Epithelial cell of proximal tubule (primary cell): ENCODE measurements at places on chromosomes 3 and 15.

DNA sequence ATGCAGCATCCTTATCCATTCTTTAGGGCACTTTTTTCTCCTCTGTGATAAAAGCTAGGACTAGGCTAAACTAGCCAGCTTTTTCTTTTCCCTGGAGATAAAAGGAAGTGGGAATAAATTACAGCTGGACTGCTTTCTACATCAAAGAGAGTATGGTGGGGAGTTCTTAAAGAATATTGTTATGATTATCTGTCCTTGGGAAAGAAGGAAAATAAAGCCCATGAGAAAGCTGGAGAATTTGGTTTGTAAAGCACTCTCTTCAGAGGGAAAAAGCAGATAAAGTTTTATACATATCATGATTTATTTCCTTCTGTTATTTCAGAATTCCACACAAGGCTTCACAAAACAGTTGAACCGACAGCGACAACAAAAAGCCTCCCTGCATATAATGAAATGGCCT lies 923.0 kb downstream of the DIPK2A start:
- DNase-seq: no peak

DNA sequence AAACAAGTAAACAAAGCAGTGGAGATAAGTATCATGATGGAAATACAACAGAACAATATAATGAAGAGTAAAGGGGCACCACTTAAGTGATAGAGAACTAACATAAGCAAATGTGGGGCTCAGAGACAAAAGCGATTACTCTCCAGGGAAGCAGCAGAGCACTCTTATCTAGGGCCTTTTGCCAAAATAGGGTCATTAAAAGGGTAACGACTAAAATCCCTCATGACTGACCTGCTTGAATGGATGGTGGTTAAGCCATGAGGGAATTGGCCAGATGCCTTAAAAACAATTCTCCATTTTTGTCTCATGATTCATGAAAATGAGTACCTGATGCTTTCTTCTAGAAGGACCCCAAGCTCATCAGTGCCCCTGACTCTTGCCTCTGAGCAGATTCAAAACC lies 3.2 kb upstream of the SLC7A14 start:
- DNase-seq: no peak

DNA sequence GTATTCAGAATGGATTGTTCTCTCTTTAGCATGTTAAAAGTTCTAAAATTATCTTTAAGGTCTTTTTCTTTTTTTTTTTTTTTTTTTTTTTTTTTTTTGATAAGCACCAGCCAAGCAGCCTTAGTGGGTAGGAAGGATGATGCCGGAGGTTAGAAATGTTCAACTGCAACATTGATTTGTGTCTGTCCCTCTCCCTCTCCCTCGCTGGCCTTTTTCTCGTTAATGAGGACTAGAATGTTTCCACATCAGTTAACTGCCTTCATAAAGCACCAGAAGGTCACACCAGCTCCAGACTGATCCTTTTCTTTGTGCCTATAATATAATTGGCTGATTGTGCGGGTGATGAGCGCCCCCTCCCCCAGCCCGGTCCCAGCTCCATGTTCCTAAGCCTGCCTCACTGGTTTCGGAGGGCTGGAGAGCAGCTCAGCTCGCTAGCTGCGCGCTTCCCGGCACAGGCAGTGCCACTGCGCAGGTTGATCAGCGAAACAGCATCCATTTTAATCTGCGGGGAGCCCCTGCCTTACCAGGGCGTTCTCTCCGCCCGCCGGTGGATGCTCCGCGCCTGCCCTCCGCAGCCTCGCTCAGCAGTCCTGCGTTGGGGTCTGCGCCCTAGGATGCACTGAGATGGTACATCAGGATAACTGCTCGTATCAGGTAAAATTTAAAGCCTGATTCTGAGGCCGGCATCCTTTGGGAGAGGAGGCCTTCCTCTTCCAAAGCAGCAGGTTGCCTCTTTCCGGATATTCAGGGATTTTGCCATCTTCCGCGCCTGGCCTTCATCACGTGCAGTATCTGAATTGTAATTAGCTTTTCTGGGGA lies 148.9 kb upstream of the IL12A start:
- DNase-seq: no peak

DNA sequence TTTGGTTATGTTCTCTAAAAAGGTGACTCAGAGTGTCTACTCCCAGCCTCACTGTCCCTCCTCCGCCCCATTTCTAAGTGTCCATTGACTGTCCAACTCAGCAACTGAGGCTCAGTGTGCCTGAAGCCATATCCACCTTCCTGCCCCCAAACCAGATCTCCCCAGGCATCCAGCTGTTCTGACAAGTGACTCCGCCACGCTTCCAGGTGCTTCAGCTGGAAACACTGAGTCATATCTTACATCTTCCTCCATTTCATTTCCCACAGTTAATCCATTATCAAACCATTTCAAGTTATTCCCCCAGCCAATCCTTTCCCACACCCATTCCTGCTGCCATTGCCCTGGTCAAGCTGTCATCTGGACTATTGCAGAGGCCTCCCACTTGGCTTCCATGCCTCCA lies 17.1 kb downstream of the MAGEF1 start:
- DNase-seq: no peak

- no peak for DNase-seq
Measured at GRCh38 chr15:40157778-40158447, 3.0 kb upstream of the BUB1B start.

DNA sequence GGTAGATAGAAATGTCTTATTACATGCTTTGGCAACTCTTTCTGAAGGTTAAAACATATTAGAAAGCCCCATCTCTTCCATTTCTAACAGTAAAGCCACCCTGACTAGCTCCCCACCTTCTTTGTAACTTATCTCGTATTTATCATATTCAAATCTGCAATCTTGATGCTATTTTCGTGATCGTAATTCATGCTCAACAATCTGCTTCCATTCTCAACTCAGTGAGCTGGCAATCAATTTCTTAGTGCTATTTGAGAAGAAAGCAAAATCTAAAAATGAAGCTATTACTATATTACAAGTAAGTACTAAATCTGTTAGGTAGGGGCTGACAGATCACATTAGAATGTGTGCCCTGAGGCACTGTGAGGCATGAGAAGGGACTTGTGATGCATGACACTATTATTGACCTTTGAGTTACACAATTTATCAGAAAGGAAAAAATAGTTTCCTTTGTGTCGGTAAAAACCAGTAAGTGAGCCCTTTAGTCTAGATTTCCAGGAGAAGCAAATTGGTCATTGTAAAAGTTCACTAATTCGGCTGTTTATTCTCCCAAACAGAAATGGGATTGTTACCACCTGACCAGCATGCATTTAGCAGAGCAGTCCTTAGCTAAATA lies 379.7 kb upstream of the CNTN6 start:
- DNase-seq: peak; percentile 26

DNA sequence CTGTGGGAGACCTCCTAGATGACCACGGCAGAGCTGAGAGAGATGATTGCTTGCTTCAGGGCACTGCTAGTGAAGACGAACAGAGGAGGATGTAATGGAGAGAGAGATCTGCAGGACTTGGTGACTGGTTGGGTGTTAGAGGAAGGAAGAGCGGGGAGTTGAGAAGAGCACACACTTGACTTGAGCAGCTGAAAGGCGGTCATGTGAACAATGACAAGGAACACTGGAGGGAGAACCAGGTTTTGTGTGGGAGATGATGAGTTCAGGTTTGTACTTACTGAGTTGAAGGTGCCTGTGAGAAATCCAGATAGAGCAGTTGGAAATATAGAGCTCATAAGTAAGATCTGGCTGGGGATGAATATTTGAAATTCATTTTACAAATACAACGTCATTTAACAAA lies 40.3 kb downstream of the CDAN1 start:
- no peak for DNase-seq

- DNase-seq: no peak
Measured at GRCh38 chr3:43176666-43177065, 70.8 kb upstream of the POMGNT2 start.

DNA sequence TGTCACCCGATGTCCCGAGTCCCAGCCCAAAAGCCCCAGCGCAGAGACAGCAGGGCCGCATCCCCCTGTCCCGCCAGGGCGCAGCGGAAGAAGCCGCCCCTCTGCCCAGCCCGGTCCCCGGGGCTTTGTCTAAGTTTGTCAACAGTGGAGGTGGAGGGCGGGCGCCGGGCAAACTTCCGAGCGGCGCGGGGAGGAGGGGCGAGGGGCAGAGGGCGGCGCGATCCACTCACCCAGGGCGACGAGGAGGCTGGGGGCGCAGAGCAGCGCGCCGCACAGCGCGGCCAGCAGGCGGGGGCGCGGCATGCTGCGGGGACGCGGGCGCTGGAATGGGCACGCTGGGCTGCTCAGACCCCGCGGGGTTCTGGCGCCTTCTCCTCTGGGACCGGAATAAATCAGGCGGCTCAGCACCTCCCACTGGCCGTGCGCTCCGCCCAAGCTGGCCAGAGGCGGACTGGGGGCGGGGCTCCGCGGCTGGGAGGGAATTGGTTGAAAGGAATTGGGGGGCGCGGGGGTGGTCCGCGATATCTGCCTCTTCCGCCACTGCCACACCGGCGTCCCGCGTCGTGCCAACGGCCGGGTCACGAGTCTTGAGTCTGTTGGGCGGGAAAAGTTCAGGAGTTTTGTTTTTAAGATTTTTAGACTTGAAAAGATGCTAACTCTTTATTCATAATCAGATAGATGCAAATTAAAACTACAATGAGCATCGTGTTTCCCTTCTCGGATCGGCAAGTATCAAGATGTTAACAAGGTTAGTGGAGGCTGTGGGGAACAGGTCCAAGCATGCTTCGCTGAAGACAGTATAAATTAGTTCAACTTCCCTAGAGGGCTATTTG lies at the start of gene MFGE8:
Gene MFGE8 (minus strand): TSS at position 363 of the 833 bp plus-strand sequence. CDS start 60 bp downstream, at position 303.
- DNase-seq: no peak

DNA sequence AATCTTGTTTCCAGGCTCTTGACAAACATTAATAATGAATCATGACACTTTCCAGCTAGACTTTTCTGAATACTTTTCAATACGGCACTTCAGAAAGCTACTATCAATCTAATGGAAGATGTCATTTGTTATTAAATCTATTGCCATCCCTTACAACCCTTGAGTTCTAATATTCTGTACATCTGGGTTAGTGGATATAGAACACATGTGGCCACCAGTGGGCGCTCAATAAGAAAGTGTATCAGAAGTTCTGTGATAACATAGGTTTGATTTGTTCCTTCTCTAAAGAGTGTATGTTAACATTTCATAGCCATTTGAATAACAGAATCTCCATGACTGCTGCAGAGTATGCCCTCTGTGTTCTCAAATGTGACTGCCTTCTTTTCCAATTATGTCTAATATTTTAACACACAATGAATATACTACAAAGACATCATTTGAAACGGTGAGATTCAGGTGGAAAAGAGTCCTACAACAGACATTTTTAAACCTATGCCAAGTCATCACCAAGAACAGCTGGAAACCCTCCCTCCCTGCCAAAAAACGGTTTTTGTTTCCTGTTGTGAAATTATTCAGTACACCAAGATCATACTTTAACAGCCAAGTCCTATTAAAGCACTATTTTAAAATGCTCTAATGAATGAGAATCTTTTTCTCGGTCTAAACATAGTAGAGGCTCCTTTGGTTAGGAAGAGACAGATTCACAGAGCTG lies 22.2 kb downstream of the ALDH1A2 start:
- DNase-seq: no peak

- no peak for DNase-seq
Measured at GRCh38 chr3:40715551-40715950, 190.8 kb downstream of the ZNF621 start.

GRCh38 chr3:14796403-14797077 lies 22.2 kb upstream of the FGD5 start:
- DNase-seq: no peak

GRCh38 chr3:11776346-11776745 lies 70.3 kb downstream of the TAMM41 start:
- DNase-seq: no peak

- DNase-seq: no peak
Measured at GRCh38 chr15:28923726-28924280, 38.0 kb downstream of the APBA2 start.

GRCh38 chr3:168003911-168004310 lies 91.8 kb downstream of the GOLIM4 start:
- DNase-seq: no peak

- no peak for DNase-seq
Measured at GRCh38 chr3:142944342-142944741, 19.1 kb downstream of the PAQR9 start.

GRCh38 chr3:127042634-127043033 lies 59.7 kb downstream of the PLXNA1 start:
- DNase-seq: no peak

DNA sequence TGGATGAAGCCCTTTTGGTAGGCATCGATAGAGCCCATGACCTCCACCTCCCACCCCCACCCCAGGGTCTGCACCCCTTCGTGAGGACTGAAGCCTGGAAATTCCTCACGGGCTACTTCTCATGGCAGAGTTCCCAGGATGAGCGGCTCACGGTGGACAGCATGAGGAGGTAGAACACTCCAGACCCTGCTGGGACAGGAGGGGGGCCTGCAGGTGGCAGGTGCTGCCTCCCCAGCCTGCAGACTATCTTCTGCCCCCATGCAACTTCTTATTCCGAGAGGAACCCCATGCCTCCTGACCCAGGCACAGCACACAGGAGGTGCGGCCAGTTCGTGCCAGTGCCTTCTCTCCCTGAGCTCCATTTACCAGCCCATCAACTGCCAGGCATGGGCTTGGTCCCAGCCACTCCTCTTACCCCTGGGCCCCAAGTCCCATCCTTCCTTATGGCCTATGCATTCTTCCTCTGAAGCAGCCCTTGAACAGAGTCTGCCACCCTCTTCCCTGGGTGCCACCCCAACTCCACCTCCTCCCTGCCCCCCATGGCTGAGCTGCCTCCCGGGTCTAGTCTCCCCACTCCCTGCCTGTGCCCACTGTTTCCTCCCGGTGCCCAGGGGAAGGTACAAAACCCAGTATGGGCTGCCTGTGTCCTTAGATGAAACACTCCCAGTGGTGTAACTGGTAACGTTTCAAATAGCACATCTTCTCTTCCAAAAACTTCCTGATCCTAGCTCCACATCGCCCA lies 8.4 kb downstream of the TBC1D21 start:
- DNase-seq: no peak

DNA sequence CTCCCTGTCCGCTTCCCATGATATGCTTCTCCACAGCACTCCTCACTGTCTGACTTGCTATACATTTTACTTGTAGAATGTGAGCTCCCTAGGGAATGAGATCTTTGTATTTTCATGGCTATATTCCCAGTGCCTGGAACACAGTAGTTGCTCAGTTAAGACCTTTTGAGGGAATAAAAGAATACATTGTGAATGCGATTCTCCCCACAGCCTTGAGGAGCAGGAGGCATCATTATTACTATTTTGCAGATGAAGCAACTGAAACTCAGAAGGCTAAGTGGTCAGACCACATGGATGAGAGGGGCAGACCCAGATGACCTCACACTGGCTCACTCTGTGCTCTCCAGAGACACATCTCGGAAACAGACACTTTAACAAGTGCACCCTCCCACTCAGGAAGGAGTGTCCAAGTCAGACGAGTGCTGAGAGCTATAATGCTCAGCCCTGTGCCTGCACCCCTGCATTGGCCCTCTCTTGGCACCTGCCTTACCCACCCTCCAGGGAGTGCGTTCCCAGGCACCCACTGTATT lies 46.8 kb downstream of the SST start:
- DNase-seq: no peak

DNA sequence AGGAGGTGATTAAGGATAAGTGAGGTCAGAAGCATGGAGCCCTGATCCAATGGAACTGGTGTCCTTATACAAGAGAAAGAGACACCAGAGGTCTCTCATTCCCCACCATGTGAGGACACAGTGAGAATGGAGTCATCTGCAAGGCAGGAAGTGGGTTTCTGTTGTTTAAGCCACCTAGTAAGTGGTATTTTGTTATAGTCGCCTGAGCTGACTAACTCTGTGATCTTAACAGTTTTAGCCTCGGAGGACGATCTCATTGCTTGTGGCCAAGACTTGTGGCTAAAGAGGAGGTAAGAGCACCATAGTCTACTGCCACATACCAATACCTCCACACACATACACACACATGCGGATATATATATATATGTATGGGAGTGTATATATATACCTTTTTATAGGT lies 73.8 kb downstream of the MCTP2 start:
- no peak for DNase-seq
